ENCODE measurements at places on chromosomes 12 and 14.

DNA sequence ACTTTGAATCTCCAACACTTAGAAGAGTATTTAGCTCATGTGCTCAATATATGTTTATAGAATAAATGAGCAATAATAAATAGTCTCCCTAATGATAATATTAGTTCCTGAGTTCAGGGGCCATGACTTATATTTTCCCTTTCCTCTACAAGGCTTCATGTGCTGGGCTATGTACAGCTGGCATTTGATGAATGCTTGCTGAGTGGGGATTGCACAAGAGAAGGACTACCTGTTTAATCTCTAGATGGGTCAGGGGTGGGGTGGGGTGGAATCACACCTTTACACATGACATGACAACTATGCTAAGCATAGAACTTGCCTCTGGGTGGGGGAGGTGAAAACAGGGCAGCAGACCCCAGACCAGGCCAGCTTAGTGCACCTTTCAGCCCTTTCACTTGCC lies 7.6 kb upstream of the ABHD12B start:
- no peak for DNase-seq

DNA sequence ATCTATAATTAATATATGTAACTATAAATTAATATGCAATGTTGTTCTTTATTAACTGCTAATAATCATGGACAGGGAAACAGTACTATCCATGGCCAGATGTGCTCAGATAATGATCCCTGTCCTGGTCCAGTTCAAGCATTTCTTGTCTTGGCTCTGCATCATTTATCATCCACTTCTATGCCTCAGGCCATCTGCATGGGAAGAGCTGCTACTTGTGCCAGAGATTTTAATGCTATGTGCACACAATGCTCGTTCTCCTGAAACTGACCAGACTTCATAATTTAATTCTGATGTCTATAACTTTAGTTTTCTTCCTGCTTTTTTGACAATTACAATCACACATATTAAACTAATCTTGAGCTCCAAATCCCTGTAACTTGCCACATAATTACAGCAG lies 11.2 kb upstream of the TMX1 start:
- DNase-seq, result no peak

GRCh38 chr12:16658699-16659098 lies 52.7 kb upstream of the LMO3 start:
- no peak for DNase-seq

DNA sequence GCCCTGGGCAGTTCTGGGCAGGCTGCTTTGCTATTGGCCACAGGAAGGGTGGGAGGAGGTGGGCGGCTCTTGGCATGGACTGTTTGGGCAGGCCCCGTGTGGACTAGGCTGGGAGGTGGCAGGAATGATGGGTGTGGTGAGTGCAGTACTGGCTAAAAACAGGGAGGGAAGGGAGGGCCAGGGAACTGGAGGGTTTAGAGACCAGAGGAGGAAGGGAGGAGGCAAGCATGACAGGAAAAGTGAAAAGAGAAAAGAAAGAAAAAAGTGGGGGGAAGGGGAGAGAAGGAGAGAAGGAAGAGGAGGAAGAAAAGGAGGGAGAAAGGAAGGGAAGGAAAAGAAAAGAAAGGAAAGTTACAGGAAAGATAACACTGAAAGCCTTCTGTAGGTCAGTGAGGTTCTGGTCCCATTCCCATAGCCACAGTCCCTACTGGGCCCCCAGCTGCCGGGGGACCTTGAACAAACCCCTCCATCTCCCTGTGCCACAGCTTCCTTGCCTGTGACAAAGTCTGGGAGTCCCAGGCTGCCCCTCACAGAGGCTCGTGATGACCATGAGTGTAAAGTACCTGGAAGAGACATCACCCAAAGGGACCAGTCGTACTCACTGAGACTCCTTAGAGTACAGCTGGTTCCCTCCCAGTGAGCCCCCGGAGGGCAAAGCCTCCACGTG lies 1.1 kb upstream of the C14orf132 start:
- DNase-seq, result no peak

- no peak for DNase-seq
Measured at GRCh38 chr12:78331181-78331580, 500.5 kb downstream of the NAV3 start.

- DNase-seq, result no peak
Measured at GRCh38 chr14:90518941-90519256, 122.1 kb downstream of the CALM1 start.
